Stimulated activated CD8-positive, alpha-beta memory T cell treated with anti-CD3 and anti-CD28 coated beads, Interleukin-4, amount 100 ng/mL, for 24 hours (primary cell): ENCODE measurements at places on chromosomes 4 and X.

DNA sequence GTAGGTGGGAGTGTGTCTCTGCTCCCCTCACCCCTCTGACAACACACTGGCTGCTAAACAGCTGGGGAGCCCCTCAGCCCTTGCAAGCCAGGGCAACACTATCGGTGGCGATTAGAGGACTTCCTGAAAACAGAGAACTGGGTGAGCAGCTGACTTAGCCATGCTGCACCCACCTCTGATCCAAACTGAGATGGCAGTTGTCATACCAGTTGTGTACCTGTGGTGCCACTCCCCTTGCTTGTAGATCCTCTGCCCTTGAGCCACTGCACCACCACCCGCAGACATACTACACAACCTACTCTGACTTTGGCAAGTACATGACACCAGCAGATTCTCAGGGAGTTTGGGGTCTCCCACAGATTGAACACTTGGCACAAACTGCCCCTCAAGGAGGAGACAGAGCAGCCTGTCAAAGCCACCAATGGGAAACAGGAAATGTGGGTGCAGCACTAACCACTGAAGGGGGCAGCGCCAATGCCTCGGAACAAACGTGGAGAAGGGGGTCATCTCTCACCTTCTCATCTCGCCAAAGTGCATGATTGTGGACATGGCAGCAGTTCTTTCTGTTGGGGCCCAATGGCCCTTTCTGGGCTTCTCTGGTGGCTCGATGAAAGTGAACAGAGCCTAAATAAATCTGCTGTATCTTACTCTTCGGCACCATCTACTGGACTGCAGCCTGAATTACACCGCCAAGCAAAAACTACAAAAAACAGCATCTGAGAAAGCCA lies 119.8 kb downstream of the NEK1 start:
- DNase-seq, result no peak

GRCh38 chrX:17415242-17415810 lies 40.3 kb downstream of the NHS start:
- no peak for DNase-seq

GRCh38 chrX:78383594-78383993 lies 56.2 kb upstream of the CYSLTR1 start:
- no peak for DNase-seq

DNA sequence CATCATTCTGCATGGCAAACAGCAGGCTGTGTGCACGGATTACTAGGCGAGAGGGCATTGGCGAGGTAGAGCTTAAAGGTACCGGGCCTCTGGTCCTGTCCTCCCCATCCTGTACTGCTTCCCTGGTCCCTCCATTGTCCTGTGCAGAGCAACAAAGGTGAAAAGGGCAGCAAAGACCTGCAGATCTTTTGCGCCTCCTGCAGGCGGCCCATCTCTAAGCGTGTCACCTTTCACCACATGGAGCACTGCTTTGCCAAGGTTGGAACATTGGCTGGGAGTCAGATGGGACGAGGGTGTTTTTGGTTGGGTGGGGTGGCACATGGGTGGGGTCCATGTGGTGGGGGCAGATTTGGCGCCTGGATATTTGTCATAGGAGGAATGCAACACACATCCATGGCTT lies 64.7 kb upstream of the UXT start:
- DNase-seq, result no peak
